ENCODE measurements at places on chromosomes 16 and 17. TPM values are rescaled to one million over a fixed set of nuclear protein-coding genes. Genes with fewer than 3 reads are reported as not detected.

Gene PIRT
- total RNA-seq = not detected

Gene WFDC1
- total RNA-seq = 29.6 TPM

Gene CDRT15L2
- not detected for total RNA-seq

Gene C16orf92
- not detected for total RNA-seq

Gene LPCAT2
- total RNA-seq = 18.9 TPM

Gene LYRM9
- total RNA-seq = 8.6 TPM

Gene PRSS8
- not detected for total RNA-seq

Gene PRSS22
- total RNA-seq = not detected

Gene CYBA
- total RNA-seq = 449 TPM

Gene OTOP3
- not detected for total RNA-seq

Gene AOC3
- total RNA-seq = 0.26 TPM

Gene KIF19
- total RNA-seq = 1.2 TPM

Gene CRHR1
- total RNA-seq = not detected

Gene IGSF6
- not detected for total RNA-seq

Gene PIGW
- total RNA-seq = 5.7 TPM

Gene UMOD
- total RNA-seq = not detected

Gene TPSG1
- not detected for total RNA-seq

Gene PRAC2
- not detected for total RNA-seq

Gene RAC3
- total RNA-seq = 4.8 TPM

Gene YBX2
- total RNA-seq = not detected

Gene RPS2
- 1,947 TPM for total RNA-seq

Gene CLDN9
- not detected for total RNA-seq

Gene EME1
- total RNA-seq = 9.2 TPM

Gene ATP2A1
- total RNA-seq = 0.12 TPM

Gene SPATA32
- under 0.01 TPM for total RNA-seq

Gene ITGAX
- total RNA-seq = 0.26 TPM

Gene ITFG1
- total RNA-seq = 91.7 TPM

Gene PIK3R5
- total RNA-seq = 0.26 TPM

Gene HOXB13
- total RNA-seq = not detected

Gene ABCA9
- total RNA-seq = 76.4 TPM

Gene RGS9
- 0.79 TPM for total RNA-seq

Gene SGCA
- 11.2 TPM for total RNA-seq

Data from aortic smooth muscle cell (primary cell).